ENCODE measurements at places on chromosomes 11 and 22.

- DNase-seq, result no peak
Measured at GRCh38 chr11:71145988-71146824, 106.2 kb downstream of the SHANK2 start.

DNA sequence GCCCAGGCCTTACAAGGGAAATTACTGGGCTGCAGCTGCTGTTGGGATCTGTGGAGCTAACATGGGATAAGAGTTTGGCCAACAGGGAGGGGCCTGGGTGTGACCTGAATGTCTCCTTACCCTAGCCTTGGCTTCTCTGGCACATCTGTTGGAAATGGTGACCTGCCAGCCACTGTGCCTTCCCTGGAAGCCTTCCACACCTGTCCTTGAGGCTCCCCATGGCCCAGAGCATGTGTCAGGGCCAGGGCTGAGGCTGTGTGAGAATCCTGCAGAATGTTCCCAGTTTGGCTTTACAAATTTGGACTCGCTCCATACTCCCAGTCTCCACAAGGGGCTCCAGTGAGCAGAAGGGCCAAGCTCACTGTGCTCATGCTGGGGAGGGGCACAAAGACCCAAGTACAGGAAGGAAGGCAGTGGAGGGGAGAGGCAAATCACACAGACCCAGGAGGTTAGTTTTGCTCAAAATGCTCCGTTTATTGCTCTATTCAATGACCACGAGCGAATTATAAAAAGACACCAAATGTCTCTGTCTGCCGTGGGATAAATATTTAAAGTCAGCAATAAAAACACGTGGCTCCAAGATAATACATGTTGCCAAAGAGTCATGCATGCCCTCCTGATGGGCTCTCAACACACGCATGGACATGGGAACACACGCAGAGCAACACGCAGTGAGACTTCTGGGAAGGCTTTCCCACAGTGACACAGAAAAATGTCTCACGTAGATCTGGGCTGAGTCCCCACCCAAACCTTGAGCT lies 1.7 kb upstream of the IGSF22 start:
- DNase-seq, result peak; percentile 72

GRCh38 chr11:17529844-17530185 lies 14.4 kb downstream of the USH1C start:
- DNase-seq, result no peak

DNA sequence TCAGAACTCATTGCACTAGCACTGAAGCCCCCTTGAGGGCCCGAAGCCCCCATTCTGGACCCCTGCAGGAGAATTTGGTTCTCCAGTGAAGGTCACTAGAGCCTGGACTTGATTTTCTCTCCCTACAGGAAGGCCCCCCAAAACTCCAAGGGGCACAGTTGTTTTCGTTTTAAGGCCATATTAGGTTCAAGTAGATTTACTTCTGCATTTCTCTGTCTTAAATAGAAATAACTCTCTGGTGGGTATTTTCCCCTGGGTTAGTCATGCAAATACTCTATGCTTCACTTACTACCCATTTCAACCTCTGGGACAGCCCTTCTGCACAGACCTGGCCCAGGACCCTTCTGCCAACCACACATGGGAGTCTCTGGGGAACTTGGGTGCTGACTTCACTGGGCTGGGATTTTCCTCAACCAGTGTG lies 41.6 kb downstream of the WEE1 start:
- no peak for DNase-seq

DNA sequence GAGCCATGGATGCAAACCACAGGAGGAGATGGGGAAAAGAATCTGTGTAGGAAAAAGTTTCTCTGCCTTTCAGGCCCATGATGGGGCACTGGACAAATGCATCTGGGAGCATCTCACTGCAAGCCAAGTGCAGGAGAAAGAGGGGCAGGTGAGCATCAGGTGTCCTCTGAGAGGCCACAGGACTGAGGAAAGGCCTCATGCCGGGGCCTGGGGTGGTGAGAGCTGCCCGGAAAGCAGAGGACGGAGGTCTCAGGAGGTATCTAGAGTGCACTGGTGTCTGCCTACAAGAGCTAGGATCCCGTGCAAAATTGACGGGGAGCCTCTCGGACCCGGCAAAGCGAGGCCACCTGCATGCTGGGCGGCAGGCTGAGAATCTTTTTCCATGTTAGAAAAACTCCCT lies 73.9 kb downstream of the CTTN start:
- DNase-seq, result no peak

- DNase-seq, result no peak
Measured at GRCh38 chr22:24894998-24895397, 51.5 kb downstream of the LHFPL7 start.

DNA sequence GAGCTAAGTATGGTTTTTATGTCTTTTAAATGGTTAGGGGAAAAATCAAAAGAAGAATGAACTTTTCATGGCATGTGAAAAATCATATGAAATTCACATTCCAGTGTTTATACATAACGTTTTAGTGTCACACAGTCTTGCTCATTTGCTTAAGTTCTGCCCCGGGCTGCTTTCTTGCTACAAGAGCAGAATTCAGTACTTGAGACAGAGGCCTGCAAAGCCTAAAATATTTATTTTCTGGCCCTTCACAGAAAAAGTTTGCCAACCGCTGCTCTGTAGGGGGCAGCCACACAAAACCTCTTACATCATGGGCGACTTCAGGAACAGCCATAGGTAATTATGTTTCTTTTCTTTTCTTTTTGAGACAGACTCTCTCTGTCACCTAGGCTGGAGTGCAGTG lies 1.0 kb upstream of the ATG2A start:
- DNase-seq, result peak; percentile 17

DNA sequence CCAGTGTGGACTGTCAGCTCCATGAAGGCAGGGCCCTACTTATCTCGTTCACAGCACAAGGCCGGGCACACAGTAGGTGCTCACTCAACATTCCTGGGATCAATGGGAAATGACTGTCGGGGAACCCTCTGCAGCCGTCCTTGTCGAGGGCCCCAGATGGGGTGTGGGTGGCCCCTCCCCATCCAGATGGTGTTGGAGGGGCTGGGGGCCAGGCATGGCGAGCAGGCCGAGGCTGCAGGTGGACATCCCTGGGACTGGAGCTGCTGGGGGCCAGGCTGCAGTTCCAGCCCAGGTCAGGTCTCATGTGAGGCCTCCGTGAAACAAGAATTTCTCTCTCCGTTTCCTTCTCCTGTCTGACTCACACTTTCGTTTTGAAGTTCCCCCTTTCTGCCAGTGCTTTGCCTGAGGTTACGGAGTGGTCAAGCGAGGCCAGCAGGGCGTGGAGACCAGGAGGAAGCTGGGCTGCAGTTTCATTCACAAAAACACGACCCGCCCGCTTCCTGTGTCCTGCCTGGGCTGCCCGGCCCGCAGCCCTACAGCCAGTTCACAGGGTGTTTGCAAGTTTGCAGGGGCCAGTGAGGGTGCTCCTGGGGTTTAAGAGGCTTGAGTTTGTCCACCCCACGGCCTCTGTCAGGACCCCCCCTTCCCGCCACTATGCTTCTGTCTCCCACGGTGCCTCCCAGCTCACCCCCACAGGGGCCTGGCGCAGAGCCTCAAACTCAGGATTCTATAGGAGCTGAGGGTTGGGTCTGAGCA lies 4.5 kb downstream of the MYEOV start:
- DNase-seq, result peak; percentile 14

DNA sequence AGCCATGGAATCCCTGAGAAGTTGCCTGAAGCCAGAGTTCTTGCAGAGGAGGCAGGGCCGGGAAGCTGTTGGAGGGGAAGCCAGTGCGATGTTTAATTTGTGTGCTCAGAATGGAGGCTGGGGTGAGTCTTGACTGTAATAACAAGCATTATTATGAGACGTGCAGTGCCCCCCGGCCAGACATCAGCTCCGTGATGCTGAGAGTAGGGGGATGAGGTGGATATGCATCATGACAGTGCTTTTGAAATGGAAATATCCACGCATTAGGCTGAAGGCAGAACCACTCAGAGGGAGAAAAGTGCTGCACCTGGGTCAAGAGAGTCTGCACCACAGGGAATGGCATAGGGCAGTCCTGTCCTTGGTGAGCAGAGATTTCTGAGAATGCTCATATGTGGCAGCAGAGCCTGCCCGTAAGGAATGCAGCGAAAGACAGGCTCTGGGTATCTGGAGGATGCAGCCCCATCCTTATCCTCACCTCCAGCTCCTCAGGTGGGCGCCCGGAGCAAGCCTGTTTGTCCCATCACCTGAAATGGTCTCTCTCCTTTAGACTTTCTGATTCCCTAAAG lies 37.6 kb upstream of the SEZ6L start:
- no peak for DNase-seq

GRCh38 chr22:27999876-28000275 lies 80.8 kb upstream of the PITPNB start:
- DNase-seq, result no peak

DNA sequence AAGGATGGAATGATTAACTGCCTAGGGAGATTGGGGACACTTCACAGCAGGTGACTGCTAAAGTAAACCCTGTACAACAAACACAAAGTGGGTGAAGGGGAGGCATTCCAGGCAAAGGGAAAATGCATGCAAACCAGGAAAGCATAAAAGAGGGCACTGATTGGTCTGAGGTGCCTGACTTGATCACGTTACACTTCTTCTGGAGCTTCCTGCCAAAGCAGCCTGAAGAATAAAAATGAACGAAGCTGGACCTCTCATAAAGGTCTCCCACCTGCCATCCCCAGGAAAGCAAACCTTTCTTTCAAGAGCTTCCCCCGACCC lies 46.7 kb upstream of the SCUBE2 start:
- no peak for DNase-seq

DNA sequence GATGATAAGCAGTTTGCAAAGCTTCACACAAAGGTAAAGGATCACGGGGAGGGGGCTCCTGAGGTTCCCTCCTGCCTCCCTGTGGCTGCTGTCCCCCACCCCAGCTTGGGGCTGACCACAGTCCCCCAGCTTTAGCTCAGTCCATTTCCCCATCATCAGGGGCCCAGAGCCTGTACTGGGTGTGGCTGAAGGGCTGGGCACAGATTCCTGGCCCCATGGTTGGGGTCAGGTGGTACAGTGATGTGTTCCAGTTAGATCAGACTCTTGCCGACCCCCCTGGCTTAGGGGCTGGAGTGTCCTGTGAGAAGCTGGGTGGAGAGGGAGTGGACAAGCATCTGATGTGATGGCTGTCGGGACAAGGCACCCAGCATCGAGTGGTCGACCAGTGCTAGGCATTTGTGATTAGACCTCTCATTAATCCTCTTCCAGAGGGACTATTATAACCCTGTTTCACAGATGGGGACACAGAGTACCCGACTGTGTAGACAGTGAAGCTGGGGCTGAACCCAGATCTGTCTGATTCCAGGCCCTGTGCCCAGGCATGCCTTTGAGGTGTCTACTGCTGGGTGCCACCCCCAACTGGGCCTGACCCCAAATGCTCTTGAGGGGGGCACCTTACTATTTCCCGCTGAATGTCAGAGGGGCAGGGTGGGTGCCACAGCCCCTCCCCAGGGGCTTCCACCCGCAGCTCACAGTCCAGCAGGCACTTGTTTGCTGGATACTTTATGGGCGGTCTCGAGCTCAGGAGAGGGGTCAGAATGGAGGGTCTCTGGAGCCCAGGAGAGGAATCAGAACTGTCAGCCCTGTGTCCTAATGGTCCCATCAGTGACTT lies 4.3 kb downstream of the SHANK3 start:
- DNase-seq, result no peak

- DNase-seq, result no peak
Measured at GRCh38 chr22:17607891-17608521, 20.5 kb downstream of the ATP6V1E1 start.

- no peak for DNase-seq
Measured at GRCh38 chr11:3173795-3174194, 8.7 kb upstream of the OSBPL5 start.

DNA sequence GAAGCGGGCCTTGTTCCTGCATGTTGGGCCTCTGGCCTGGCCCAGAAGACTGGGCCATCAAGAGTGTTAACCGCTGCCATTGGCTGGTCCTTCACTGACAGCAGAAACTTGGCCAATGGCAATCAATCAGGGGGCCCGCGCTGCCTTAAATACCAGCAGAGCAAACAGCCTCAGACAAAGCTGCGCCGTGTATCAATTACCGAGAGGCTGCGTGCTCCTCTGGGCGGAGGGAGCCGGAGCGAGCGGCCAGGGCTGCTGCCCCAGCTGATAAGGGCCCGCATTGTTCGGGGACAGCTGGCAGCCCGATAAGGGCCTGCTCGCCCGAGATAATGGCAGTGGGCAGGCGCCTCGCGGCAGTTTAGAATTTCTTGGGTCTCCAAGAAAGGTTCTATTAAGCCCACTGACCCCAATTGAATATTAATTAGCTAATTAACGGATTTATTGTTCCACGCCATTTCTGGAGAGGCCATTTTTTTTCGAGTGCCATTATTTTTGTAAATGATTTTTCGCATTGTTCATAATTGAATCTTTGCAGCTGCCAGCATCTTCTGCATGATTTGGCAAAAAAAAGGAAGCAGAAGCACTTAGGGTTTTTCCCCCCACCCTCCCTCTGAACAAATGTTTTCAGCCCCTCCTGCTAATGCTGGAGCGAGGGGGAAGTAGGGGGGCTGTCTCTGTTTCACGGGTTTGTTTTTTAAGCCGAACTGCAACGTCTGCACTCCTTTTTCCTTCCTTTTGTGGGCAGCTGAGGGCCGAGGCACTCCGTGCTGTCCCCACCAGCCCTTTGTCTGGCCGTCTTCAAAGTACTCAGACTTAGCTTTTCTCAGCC lies 37.6 kb upstream of the RIC3 start:
- no peak for DNase-seq

GRCh38 chr11:76579056-76579751 lies 91.3 kb downstream of the LRRC32 start:
- DNase-seq, result no peak

- DNase-seq, result no peak
Measured at GRCh38 chr11:60762851-60763691, 6.4 kb downstream of the MS4A15 start.

DNA sequence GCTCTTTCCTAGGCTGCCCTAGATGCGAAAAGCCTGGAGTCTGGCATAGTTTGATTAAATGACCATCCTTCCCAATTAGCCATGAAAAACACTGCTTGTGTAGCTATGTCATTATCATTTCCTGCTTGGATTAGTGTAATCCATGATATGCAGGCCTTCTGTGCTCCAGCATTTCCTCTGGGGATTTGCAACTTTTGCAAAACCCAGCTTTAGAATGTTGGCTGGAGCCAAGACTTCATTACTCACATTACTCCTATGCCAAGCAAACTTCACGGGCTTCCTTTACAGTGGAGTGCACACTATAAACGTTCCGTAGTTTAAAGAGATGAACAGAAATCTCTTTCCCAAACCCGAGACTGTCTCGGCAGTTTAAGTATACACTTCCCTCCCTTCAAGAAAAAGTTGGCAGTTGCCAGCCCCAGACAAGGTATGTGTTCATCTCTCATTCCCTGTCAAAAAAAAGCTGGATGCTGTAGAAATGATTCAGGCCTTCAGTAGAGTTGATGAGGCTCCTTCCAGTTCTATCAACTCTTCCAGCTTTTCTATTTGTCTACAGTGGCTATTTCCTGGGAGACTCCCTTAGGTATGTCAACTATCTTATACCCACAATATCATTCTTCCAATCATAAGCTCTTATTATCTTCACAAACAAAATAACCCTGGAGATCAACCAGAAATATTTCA lies 180.0 kb downstream of the MAML2 start:
- DNase-seq, result no peak

DNA sequence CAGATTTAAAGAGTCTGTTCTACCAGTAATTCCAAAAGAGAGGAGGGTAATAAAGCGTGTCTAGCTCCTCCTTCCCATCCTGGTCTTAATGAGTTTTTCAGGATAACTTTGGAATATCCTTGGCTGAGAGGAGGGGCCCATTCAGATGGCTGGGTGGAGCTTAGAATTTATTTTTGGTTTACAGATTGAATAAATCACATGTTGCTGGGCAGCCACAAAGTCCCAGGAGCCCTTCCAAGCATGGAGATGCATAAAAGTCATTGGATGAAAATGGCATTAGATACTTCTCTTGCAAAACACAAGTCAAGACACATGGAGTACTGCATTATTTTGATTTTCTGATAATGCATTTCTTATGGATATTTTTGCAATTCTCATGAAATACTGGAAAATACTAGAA lies 139.0 kb downstream of the TRPC6 start:
- DNase-seq, result no peak

GRCh38 chr11:12812849-12813248 lies 138.6 kb downstream of the TEAD1 start:
- DNase-seq, result no peak
